Left kidney (tissue), 8 donors: ENCODE measurements at places on chromosomes 2 and 18. TPM values are rescaled to one million over a fixed set of nuclear protein-coding genes. Genes with fewer than 3 reads are reported as not detected.
A peak's percentile ranks its signal among the peaks of the same experiment; 100 is the strongest.

SIX2 gene
- 22.6 TPM for polyA plus RNA-seq

- no peak for DNase-seq
Observed at GRCh38 chr18:50721006-50721405, 98.8 kb downstream of the MRO start.

GRCh38 chr2:238431456-238431855 is 4.7 kb downstream of the ASB1 start:
- DNase-seq, result no peak

GRCh38 chr2:118841450-118841827 is 6.0 kb downstream of the EN1 start:
- DNase-seq, result no peak

DNA sequence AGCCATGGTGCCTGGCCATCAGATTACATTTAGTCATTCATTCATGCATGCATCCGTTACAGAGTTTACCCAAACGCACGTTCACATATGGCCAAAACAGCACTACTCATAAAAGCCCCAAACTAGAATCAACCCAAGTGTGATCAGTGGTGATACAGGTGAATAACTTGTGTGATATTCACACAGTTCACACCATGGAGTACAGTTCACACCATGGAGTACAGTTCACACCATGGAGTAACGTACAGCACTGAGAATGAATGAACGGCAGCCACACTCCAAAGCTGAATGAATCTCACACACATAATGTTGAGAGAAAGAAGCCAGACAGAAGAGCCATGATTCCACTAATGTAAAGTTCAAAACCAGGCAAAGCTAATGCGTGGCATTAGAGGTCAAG is 12.3 kb upstream of the SLC66A3 start:
- no peak for DNase-seq

DNA sequence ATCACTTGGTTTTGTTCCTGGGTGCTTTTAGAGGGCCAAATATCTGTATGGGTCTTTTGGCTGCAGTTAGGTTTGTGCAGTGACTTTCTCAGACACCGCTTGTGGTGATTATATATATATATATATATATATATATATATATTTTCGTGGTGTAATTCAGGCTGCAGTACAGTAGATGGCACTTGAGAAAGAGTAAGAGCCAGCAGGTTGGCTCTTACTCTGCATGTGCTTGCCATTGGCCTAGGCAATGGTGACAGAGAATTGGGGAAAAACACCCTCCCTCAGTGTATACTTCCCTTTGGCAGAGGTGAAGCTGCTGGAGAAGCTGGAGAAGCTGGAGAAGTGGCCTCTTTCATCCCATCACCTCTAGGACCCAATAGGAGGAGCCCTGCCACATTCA is 22.2 kb upstream of the MYL1 start:
- DNase-seq, result no peak

EFEMP1 gene
- polyA plus RNA-seq, result 111 TPM

DNA sequence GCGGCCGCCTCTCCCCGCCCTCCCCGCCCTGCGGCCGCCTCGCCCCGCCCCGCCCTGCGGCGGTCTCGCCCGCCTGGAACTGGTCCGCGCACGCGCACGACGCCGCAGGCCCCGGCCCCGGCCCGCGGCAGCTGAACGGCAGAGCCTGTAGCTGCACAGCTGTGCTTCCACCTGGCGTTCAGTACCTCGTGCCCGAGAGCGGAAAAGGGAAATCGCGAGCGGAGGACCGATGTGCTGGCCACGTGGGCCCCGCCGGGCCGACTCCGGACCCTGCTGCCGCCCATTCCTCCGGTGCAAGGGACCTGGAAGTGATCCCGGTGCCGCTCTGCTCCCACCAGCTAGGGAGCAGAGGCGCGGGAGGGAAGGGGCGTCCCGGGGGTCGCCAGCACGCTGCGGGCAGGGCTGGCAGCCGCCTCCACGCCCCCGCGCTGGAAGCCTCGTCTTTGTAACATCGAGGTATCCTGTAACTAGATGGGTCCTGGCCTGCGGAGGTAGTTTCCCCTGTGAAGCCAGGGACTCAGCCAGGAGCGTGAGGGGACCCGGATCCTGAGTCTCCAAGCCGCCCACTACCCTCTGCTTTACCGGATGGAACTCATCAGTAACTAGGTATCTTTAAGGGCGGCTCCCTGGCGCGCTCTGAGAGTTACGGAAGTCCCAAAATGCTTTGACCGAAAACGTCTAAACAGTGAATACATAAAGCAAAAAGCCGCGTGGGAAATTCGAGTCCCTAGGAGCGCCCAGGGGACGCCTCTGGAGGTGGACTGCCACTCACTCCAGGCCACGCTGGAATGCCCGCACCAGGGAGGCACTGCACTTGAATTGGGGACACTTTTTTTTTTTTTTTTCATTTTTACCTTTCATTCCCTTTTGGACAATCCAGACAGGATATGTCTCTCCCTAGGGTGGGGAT is 704 bp upstream of the ODC1 start:
- DNase-seq, result peak; percentile 85

TRIM54 gene
- 6.7 TPM for polyA plus RNA-seq

IL36RN gene
- polyA plus RNA-seq, result 0.07 TPM

DNA sequence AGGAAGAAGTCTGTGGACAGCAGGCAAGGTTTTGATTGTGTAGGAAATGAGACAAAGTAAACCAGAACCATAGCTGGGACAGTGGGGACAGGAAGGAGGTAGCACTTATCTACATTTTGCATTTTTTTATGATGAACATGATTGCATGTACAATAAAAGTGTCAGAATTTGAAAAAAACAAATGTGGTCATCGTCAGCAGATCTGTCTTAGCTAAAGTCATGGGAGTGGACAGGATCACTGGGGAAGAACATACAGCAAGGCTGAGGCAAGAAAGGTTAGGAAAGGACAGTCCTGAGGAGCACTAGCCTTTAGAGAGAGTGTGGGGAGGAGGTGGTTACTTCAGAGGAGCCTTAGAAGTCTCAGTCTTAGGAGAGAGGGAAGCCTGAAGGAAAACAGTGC is 35.1 kb upstream of the SLC14A2 start:
- DNase-seq, result no peak

DNA sequence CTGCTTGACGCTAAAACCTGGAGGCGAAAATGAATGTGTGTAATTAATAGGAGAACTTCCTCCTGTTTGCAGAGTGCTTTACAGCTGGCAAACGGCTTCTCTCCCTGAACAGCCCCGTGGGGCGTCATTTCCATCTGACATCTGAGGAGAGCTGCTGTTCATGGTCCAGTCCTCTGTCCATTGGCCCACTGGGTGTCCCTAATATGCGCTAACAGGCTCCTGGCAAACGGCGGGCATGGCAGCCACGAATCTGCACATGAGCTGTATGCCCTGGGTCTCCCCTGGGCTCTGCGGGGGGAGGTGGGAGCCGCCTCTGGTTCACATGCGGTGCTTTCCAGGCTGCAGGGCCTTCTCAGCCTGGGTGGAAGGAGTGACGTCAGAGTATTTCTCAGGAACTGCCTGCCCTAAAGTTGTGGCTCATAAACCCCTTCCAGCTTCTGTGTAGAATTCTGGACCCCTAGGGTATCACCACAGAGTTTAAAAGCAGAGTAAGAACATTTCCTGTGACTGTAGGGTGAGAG is 73.2 kb downstream of the LRRFIP1 start:
- peak; percentile 83 for DNase-seq

- DNase-seq, result no peak
Observed at GRCh38 chr2:24721470-24721869, 71.7 kb downstream of the PTRHD1 start.

DNA sequence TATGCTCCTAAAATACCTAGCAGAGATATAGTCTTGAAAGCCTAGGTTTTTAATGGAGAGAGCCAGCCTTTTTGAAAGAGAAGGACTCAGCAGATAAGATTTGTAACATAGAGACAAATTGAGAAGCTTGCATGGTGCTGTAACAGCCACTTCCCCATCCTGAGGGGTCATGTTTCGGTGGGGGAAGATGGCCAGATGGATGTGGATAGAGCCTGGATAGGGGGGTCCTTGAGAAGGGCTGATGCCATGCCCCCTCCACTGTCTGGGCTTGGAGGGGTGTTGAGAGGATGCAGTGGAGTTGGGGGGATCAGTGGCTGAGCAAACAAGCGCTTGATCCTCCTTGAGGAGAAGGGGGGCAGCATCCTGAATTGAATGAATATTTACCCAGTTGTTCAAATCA is 178.0 kb upstream of the HS6ST1 start:
- DNase-seq, result no peak

DNA sequence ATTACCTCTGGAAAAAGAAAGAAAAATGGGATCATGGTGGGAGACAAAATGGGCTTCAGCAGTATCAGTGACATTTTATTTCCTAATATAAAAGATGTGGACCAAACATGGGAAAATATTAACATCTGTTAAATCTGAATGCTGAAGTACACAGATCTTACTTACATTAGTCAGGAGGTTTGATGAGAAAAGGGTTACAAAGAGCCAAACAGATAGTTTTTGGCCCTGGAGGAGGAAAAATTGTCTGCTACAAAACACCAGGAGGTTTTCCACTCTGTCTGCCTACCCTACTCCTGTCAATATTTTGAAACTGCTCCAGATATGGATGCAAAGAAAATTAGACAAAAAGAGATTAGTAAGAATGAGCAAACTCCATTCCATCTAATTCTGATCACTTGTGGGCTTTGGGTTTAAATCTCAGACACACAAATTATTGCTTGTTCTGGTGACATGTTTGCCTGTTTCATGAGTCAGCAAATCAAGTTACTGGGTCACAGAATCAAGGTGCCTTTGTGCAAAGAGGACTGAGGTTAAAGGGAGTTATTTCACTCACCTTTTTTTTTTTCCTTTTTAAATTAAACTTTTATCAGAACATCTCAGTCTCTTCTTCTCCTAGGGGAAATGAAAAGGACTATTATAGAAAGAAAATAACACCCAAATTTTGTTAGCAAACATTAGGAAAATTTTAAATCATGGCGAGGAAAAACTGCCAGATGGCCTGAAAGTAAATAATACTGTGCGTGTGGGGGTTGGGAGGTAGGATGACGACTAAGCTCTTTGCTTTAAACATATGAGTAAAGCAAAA is 87.0 kb upstream of the SPATS2L start:
- DNase-seq, result no peak

DNA sequence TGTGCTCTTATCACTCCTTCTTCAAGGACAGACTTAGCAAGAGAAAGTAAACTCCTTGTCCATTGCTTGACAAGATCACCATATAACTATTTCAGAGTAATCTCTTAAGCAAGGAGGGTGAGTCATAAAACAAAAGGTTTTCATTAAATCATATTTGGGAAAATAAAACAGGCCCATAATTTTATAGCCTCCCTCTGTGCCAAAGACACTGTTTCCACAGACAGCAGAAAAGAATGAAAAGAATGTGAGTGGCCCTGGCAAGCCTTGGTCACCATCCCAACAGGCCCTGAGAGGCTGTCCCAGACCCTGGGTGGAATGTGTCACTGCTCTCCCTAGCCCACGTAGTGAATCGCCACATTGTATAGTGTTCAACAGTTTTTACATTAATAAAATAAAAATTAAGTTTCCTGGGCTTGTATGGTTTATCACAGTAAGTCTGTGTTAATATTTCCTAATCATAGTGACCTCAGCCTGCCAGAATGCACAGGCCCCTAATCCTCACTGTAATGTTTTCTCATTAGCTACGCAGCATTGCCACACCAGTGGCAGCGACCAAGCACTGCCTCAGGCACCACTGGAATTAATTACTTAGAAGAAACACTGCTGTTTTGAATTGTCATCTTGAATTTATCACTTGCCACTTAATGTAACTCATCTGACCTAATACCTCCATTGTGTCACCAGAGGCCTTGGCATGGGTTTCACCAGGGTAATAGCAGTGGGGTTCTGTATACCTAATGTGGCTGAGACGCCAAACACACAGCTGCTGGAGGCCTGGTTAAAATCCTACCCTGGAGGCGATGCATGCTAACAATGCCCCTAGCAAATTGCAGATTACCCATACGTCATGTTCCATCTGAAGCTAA is 401.9 kb downstream of the LNPK start:
- no peak for DNase-seq

DNA sequence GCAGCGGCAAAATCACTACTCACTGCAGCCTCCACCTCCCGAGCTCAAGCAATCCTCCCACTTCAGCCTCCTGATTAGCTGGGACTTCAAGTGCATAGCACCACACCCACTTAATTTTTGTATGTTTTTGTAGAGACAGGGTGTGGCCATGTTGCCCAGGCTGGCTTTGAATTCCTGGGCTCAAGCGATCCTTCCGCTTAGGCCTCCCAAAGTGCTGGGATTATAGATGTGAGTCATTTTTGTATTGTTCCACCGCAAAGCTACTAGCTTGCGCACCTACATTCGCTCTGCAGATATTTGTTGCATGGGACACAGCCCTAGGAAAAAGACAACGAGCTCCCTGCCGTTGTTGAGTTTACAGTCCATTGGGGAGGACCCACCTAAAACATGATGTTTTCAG is 173.5 kb upstream of the AGAP1 start:
- DNase-seq, result no peak

- DNase-seq, result no peak
Observed at GRCh38 chr2:25470806-25471205, 129.1 kb upstream of the DNMT3A start.

DNA sequence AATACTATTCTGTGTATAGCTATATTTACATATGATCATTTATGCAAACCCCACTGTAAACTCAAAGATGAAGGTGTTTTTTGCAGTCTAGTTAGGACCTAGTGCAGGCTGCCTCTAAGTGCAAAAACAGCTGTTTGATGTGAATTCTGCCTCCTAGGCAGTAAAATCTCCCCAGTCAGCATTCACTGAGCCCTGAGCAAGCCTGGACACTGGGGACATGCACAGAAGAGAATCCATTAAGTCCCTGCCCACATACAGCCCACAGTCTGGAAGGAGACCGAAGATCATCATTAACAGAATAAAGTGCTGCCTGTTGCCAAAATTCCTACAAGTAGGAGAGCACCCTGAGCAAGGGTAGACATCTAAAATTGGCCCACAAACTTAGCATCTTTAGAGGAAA is 14.4 kb upstream of the BIN1 start:
- no peak for DNase-seq

SKOR2 gene
- polyA plus RNA-seq, result not detected

FER1L5 gene
- polyA plus RNA-seq, result 1.9 TPM

- DNase-seq, result no peak
Observed at GRCh38 chr2:241074901-241075540, 27.1 kb downstream of the MTERF4 start.

UGT1A3 gene
- polyA plus RNA-seq, result not detected
